Activated CD4-positive, alpha-beta T cell treated with anti-CD3 and anti-CD28 coated beads for 36 hours (primary cell): ENCODE measurements at places on chromosomes 4 and X. TPM values are rescaled to one million over a fixed set of nuclear protein-coding genes. Genes with fewer than 3 reads are reported as not detected.

The SH3TC1 gene
- total RNA-seq = 18.3 TPM

The SPANXB1 gene
- total RNA-seq = not detected

DNA sequence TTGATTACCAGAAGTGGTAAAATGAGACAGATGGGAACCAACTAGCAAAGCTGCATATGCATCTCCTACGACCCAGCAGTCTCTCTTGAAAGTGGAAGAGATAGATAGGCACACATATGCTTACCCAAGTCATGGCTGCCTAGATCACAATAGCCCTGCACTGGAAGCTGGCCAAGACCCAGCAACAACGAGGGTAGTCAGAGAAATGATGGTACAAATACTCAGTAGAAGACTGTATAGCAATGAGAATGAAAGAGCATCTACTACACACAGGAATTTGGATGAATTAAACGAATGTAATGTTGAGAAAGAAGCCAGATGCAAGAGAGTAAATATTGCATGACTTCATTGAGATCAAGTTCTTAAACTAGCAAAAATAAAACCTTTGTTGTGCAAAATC, 100.3 kb upstream of the FAT1 start:
- no peak overlapping the region for H3K4me3 ChIP-seq
- no peak for DNase-seq
- no peaks in the 10 kb centered on the region for H3K27me3 ChIP-seq
- no peak overlapping the region for H3K27ac ChIP-seq

The TSPAN7 gene
- total RNA-seq = 0.42 TPM

GRCh38 chrX:134174859-134175258, 62.1 kb upstream of the CCDC160 start:
- H3K4me3 ChIP-seq = no peak overlapping the region
- H3K36me3 ChIP-seq = peaks cover 13% of the 10 kb centered on the region
- H3K27ac ChIP-seq = no peak overlapping the region
- DNase-seq = no peak
- peaks cover 9% of the 10 kb centered on the region for H3K4me1 ChIP-seq

- H3K27me3 ChIP-seq = peaks cover 2% of the 10 kb centered on the region
- no peak overlapping the region for H3K4me3 ChIP-seq
- no peaks in the 10 kb centered on the region for H3K4me1 ChIP-seq
- DNase-seq = no peak
- no peaks in the 10 kb centered on the region for H3K36me3 ChIP-seq
Measured at GRCh38 chr4:164606478-164606877, 147.5 kb upstream of the SMIM31 start.

DNA sequence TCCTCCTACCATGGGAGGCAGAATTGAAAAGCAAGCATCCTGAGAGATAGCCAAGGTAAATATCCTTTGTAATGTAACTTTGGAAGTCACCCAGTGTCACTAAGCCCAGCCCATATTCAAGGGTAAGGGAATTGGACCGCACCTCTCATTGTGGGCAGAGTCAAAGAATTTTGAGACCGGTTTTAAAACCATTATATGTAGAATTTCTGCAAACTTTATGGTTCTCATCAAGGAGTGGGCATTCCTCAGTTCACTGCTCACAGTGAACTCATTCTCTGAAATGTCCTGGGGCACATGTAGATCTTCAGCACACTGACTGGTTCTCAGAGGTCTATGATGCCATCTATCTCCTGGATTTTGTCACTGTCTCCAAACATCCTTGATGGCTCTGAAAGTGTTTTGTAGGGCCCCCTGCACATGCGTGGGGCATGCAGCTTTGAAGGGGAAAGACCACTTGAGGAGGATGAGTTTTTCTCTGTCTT, 35.3 kb upstream of the CHRNA9 start:
- H3K27ac ChIP-seq = peak overlapping the region; percentile 77
- H3K27me3 ChIP-seq = no peaks in the 10 kb centered on the region
- DNase-seq = no peak
- H3K36me3 ChIP-seq = peaks cover 6% of the 10 kb centered on the region
- H3K4me3 ChIP-seq = no peak overlapping the region

The SPANXN4 gene
- total RNA-seq = not detected

The MAGEA11 gene
- not detected for total RNA-seq

- H3K4me3 ChIP-seq = no peak overlapping the region
- H3K4me1 ChIP-seq = no peaks in the 10 kb centered on the region
- DNase-seq = no peak
- no peaks in the 10 kb centered on the region for H3K36me3 ChIP-seq
- H3K27me3 ChIP-seq = no peaks in the 10 kb centered on the region
Measured at GRCh38 chr4:112348488-112349158, 51.5 kb downstream of the ALPK1 start.

The IL13RA2 gene
- total RNA-seq = not detected
